ENCODE measurements at places on chromosomes 1 and 21. TPM values are rescaled to one million over a fixed set of nuclear protein-coding genes. Genes with fewer than 3 reads are reported as not detected.

The LCE2C gene
- 1.4 TPM for total RNA-seq

The NR5A2 gene
- 1.3 TPM for total RNA-seq

The TMPRSS3 gene
- 0.15 TPM for total RNA-seq

The F5 gene
- total RNA-seq, result 0.62 TPM

The TMPRSS15 gene
- total RNA-seq, result 0.05 TPM

The MAP10 gene
- 2.8 TPM for total RNA-seq

The LORICRIN gene
- not detected for total RNA-seq

The SERTAD4 gene
- 6.4 TPM for total RNA-seq

The CHIA gene
- total RNA-seq, result 0.19 TPM

Data from motor neuron (in vitro differentiated cells).